DMS79 (cell line): ENCODE measurements at places on chromosomes 2 and 18.
A peak's percentile ranks its signal among the peaks of the same experiment; 100 is the strongest.

DNA sequence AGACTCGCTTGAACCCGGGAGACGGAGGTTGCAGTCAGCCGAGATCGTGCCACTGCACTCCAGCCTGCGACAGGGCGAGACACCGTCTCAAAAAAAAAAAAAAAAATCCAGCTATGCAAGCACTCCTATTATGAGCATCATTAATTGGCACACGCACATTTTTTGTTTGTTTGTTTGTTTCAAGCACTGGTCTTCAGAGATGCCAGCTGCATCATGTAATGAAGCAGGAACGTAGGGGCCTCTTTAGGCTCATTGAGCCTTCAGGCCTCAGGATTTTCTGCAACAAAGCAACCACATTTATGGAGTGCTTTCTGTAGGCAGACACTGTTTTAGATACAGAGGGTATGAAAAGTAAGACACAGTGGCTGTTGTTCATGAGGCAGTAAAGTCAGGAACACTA, 585.8 kb downstream of the CNTNAP5 start:
- DNase-seq = peak; percentile 58

DNA sequence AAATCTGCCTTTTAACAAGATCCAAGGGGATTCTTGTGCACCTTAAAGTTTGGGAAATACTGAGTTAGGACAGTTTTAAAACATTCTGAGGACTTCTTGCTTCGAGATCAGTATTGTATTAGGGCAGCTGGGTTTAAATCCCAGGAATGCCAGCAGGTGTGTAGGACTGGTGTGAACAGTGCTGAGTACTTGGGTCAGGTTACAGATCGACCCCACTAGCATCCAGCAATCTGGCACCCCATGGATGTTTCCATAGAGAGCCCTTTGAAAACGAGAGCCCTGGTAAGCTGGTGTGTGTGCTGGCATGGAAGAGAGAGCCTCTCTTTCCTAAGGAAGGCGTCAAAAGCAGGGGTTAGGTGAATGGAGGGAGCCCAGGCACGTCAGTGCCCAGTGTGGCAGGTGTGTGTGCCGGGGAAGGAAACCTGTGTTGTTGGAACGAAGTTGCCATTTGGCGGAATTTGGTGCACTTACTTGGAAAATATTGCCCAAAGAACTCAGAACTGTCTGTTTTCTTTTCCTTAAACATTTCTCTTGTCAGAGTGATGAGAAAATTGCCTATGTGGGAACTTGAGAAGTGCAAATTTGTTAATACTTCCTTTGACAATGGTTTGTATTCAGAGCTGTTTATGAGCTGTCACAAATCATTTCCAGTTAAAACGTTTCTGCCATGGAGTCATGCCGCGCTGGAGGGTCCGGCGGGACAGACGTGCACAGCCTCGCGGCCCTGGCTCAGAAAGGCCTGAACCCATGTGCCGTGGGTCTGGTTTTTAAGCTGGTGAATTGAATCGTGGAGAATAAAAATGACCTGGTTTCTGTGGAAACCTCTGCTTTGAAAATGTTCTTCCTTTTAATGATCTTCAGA, 38.1 kb downstream of the LDLRAD4 start:
- DNase-seq = peak; percentile 54

DNA sequence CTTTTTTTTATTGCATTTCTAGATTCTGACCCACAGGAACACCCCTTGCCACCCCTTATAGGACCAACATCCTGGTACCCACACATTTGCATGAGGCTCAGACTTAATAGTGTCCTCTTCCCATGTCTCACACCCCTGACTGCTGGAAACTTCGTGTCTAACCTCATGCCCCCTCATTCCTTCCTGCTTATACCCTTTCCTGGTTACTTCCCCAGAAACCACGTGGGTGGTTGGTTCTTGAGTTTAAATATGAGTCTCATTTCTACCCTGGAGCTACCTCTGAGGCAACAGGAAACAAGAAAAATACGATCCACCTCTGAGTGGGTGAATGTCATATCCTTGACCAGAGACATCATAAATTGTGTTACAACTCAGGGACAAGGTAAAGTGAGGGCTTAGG, 1.6 kb downstream of the TNP1 start:
- DNase-seq = no peak

GRCh38 chr18:3067722-3068121, 54.8 kb upstream of the LPIN2 start:
- DNase-seq = no peak

- DNase-seq = peak; percentile 7
These were observed 1110.6 kb upstream of the ACVR2A start for GRCh38 chr2:146734042-146734820.

DNA sequence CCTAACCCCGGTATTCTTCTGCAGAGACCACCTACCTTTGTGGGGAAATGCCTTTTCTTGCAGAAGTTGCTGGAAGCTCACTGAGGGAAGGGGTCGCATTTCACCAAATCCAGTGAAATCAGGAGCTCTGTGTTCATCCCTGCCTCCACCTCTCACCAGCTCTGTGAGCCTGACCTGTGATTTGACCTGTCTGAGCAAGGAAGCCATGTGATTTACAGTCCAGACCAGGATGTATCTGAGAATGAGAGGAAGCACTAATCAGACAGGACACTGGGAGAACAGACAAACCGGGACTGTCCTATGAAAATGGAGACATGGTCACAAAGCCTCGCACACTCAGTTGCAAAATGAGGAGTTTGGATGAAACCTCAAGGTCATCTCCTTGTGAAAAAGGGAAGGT, 285.4 kb downstream of the BCL11A start:
- no peak for DNase-seq

DNA sequence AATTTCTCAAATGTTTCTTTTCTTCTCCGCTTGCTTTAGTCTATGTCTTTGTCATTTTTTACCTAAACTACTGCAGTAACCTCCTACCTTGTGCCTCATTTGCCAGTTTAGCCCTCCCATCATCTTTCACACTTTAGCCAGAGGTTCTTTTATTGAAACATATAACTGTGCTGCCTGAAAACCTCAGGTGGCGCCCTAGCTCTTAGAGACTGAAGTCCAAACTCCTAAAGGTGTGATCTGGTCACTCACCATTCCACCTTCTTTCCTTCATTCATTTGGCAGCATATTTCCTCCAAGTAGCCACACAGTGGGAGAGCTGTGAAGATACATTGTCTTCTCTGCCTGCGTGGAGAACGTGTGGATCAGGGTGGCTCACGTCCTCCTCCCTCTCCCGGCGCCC, 98.2 kb upstream of the MAPRE2 start:
- DNase-seq = no peak

GRCh38 chr2:97936199-97936598, 59.5 kb downstream of the TMEM131 start:
- DNase-seq = peak; percentile 72

DNA sequence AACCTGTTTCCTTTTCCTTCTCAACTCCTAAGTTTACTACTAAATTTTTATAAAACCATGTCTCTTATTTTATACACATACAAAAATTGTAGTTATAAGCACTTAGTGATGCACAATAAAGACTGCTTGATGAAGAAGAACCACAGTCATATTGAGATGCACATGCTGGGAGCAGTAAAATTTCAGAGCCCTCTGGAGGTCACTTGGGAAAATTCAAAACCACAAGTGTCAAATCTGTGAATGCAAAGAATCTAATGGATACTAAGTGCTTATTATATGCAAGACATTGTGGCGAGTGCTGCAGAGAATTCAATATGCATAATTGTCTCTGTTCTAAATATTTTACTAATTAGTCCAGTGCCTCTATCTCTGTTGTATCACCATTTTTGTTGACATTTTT, 180.5 kb downstream of the VWC2L start:
- DNase-seq = no peak

DNA sequence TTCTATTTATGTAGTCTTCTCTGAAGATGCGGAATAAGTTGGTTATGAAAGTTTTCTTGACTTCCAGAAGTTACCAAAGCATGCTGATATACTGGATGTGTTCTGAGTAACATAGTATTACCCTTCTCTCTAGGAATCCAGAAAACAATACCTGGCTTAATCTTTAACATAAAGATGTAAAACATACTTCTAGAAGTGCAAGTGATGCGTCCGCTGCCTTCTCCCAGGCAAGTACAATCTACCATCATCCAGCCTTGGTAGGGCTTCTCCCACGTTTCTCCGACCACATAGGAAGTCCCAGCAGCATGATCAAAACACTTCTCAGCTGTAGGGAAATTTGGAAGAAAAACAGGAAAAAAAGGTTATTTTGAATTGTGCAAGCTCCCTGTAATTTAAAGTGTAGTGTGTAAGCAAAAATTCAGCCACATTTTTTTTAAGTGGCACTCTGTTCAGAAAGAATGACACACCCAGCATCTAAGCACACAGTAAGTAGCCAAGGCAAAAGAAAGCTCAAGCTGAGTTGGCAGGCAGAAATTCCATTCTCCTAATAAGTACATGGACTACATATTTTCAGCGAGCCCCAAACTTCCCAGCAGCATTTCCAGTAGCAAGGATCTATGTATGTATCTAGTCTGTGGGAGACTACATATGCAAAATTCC, 5.2 kb downstream of the FN1 start:
- no peak for DNase-seq

GRCh38 chr18:78151234-78151633, 828.4 kb upstream of the SALL3 start:
- no peak for DNase-seq

DNA sequence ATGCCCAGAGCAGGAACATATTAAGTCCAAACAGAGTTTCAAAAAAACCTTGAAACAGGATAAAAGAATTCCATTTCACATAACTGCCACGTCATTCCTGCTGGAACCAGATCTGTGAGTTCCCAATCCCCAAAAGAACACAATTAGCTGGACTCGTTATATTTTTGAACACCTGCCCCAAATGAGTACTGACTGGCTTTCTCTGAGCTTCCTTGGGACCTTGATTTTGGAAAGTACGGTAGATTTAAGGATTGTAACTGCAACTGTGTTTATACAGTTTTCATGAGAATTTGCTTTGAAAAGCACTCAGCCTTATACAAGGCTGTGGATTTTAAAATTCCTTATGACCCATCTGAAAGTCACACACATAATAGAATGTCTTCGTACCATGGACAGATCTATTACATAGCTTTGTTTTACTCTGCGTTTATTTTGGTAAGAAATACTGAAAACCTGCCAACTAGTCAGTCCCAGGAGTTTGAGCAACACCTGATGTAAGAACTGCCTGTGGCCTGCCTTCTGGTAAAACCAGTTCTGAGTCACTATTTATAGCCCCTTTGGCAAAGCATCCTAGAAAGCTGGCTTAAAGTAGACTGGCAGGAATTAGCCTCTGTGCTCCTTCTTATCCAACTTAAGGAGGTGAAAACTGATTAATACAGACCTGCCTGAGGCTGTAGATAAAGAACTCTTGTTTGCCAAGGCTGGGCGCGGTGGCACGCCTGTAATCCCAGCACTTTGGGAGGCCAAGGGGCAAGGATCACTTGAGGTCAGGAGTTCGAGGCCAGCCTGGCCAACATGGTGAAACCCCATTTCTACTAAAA, 48.1 kb downstream of the MERTK start:
- peak; percentile 96 for DNase-seq

DNA sequence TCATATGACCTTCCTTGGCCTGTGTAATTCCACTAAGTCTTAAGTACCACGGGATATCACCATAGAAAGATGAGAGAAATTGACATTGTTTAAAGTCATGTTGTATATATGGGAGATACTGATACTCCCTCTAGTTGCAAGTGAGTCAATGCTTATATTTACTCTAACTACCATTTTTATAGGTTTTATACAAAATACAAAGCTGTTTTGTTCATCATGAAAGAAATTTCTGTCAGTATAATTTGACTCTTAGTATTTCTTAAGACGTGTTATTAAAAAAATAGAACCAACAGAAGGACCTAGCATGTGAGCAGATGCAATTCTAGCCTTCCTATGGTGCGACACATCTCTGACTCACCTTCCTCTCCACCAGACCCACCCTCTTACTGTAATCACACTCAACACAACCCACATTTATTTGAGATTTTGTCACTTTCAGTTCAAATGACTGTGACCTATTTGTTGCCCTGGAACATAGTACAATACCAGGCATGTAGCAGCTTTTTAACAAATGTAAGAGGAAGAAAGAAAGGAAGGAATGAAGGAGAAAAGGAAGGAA, 453.1 kb downstream of the CMPK2 start:
- DNase-seq = no peak

- DNase-seq = no peak
These were observed 5.0 kb upstream of the IL18RAP start for GRCh38 chr2:102417946-102418345.

- no peak for DNase-seq
These were observed 150.5 kb downstream of the ZEB2 start for GRCh38 chr2:144369416-144369815.

DNA sequence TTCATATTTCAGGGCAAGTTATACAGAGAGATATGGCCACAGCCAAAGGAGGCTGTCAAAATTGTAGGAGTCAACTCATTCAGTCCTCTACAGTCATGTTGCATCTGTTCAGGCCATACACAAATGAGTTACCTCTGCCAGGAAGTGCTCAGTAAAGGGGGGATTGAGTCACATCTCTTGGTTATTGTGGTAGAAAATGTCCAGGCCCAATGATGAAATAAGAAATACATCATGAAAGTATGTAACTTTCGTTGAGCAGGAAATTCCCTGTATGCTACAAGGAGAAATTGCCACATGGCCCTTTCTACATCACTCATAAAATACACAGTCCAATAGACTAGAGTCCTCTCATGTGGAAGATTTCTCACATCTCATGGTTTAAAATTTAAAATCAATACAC, 103.9 kb upstream of the COL3A1 start:
- no peak for DNase-seq

GRCh38 chr2:27221166-27221565, 4.0 kb downstream of the CAD start:
- no peak for DNase-seq

DNA sequence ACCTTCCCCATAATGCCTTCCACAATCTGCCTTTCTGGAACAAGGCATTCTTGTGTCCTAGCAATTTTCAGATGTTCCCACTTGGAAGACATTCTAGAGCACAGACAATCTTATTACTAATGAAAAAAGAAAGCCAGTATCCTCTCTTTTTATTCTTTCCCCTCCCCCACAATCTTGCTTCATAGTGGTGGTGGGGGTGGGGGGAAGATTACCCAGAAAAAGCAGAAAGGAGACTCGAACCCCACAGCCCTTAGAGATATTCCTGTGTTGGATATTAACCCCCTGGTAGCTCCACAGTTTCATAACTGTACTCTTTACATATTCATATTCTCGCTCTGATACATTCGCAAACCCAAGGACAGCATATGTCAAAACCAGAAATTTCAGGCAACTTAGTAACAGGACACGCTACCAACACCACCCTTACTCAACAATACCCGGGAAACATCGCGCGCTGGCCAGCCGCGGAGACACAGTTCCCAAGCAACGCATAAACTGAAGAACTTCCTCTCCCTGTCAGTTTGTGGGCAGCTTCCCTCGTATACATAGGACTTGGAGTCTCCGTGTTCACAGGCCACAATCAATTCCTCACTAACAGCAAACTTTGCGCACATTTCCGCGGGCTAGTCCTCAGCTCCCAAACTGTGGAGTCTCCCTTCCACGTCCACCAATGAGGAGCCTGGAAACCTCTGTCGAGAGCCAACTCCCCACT, 793 bp downstream of the NR4A2 start:
- DNase-seq = peak; percentile 24
